ENCODE measurements at places on chromosomes 7 and 10.

GRCh38 chr7:51027935-51028830, 245.5 kb upstream of the GRB10 start:
- no peak for DNase-seq

DNA sequence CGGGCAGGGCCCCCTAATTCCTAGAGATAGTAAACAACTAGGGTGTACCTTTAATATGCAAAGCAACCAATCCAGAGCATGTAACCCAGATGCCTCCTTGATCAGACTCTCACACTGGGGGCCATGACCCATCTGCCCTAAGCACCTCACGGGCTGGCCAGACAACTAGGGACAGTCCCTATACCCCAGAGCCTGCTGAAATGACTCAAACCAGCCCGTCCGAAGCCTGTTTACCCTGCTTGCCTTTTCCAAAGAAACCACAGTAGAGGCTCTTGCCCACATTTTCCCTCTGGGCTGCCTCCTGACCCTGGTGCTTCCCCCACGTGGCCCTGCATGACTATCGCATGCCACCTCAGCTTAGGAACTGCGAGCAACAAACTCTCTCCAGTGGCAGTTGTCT, 46.2 kb downstream of the RGS10 start:
- DNase-seq = no peak

DNA sequence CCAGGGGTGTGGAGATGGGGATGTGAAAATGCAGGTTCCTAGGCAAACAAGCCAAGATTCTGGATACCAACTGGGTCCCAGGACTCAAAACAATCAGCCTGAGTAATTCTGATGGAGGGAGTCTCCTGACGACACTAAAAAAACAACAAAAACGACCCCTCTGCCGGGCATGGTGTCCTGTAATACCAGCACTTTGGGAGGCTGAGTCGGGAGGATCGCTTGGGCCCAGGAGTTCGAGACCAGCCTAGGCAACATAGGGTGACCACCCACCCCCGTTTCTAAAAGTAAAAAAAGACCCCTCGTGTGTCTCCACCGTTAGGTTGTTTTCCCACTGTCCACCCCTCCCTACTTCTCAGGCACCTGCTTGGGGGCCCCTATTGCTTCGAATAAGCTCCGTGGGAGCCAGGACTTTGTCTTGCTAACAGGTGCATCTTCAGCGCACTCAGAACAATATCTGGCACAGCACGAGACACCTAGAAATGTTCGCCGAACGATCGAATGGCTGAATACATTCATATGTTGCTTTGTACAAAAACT, 743 bp upstream of the NRF1 start:
- DNase-seq = no peak

GRCh38 chr7:77476871-77477270, 60.2 kb upstream of the PTPN12 start:
- DNase-seq = no peak

DNA sequence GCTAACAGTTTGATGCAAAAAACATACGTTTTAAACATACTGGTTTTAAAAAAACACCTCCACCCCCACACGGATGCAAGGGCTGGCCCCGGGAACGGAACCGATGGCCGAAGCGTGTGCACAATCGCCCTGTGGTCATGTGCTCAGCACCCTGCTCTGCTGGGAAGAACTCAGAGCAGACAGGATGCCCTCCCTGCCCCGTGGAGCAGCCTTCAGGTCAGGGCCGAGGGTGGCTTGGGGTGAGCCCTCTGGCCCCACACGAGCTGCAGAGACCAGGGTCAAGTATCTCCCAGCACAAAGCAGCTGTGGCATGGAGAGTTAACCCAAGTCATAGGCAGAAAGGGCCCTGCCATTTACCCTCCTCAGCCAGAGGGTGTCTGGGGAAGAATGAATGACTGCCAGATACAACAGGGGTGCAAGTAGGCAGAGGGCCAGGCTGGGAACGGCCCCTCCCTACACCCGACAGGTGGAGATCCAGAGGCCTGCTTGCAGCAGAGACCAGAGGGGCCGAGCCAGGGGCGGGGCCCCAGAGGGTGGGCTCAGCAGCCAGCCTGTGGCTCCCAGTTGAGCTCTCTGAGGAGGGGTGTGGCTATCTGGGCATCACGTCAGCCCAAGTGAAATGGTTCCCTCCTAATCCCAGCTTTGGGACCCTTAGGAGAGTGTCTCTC, 56.8 kb downstream of the ZRANB1 start:
- no peak for DNase-seq

- DNase-seq = no peak
Observed at GRCh38 chr7:106063024-106063423, 49.1 kb downstream of the SYPL1 start.

GRCh38 chr7:35366167-35367155, 112.6 kb upstream of the TBX20 start:
- no peak for DNase-seq

DNA sequence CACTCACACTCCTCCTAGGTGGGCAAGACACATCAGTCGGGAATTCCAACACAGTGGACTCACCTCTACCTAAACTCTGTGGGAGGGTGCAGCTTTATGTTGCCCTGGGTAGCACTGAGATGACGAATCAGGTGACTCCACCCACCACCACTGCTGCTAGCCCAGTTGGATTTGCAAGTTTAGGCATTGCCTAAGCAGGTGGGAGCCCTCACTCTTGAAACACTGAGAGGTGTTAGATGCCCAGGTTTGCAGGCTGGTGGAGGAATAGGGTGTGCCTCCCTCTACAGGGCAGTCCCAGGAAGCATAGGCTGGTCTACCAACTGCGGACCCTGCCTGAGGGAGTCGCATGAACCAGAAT, 708.9 kb downstream of the POM121L12 start:
- no peak for DNase-seq

GRCh38 chr10:23402856-23403255, 36.0 kb upstream of the OTUD1 start:
- no peak for DNase-seq

DNA sequence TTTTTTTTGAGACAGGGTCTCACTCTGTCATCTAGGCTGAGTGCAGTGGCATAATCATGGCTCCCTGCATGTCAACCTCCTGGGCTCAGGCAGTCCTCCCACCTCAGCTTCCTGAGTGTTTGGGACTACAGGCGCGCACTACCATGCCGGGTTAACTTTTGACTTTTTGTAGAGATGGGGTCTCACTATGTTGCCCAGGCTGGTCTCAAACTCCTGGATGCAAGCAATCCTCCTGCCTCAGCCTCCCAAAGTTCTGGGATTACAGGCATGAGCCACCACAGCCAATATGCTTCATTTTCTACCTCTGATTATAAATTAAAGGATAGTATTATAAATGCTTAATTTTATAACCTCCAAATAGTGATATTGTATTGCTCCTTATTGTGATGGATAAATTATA, 121.3 kb downstream of the ADK start:
- no peak for DNase-seq

GRCh38 chr10:114175667-114176066, 1.7 kb upstream of the CCDC186 start:
- no peak for DNase-seq

DNA sequence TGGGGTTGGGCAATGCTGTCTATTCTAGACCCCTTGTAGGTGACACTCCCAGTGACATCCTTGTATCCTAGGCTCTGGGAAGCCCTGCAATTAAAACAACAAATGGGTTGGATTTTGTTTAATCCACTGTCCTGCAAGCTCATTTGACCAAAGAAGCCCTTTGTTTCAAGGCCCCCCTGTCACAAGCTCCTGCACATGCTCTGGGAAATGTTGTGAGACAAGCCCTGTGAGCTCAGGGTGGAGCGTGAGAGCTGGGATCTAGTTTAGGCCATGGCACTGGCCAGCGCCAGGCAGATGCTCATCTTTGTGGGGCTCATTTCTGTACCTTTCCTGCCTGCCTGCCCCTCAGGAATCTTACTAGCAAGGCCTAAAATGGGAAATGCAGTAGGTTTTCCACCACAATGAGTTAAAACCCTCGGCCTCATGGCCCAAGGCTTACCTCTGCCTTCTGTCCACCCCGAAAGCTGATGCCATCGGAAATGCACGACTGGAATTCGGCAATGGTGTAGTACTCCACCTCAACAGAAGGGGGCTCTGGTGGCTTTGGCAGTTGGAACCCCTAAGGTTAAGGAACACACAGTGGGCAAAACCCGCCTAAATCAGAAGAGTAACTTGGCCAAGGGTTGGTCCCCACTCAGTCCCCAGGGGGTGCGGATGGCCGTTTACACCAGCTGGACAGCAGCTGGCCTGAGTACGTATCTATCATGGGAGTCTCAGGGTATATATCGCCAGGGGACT, 112.0 kb downstream of the NEURL1 start:
- peak; percentile 56 for DNase-seq

GRCh38 chr7:74092964-74093471, 9.4 kb downstream of the LIMK1 start:
- no peak for DNase-seq

- no peak for DNase-seq
Observed at GRCh38 chr10:73017955-73018480, 63.4 kb upstream of the PLA2G12B start.

DNA sequence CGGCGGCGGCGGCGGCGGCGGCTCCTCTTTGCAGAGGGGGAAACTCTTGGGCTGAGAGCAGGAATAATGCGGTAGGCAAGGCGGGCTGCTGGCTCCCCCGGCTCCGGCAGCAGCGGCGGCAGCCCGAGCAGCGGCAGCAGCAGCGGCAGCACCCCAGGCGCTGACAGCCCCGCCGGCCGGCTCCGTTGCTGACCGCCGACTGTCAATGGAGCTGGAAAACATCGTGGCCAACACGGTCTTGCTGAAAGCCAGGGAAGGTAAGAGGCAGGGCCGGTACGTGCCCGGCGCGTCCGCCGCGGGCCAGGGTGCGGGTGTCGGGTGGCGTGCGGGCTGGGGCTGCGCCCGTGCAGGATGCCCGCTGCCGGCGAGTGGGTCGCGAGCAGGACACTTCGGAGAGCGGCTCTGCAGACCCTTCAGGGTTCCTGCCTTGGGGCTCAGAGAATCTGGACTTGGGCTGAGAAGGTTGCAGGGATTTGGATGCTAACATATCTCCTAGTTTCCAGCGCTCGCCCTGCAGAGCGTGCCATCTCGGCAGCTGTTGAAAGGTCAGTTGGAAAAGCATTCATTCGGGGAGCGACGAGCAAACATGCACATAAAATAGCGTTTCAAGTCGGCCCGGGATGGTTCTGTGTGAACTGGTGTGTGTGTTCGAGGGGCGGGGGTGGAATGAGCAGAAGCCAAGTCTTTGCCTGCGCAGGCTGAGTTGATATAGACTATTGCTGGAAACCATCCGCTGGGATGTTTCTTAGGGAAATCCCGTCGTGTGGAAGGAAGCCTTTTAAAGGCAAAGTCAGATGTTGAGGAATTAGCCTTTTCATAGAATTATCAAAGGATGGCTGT, 562 bp downstream of the GRK5 start:
- peak; percentile 50 for DNase-seq

DNA sequence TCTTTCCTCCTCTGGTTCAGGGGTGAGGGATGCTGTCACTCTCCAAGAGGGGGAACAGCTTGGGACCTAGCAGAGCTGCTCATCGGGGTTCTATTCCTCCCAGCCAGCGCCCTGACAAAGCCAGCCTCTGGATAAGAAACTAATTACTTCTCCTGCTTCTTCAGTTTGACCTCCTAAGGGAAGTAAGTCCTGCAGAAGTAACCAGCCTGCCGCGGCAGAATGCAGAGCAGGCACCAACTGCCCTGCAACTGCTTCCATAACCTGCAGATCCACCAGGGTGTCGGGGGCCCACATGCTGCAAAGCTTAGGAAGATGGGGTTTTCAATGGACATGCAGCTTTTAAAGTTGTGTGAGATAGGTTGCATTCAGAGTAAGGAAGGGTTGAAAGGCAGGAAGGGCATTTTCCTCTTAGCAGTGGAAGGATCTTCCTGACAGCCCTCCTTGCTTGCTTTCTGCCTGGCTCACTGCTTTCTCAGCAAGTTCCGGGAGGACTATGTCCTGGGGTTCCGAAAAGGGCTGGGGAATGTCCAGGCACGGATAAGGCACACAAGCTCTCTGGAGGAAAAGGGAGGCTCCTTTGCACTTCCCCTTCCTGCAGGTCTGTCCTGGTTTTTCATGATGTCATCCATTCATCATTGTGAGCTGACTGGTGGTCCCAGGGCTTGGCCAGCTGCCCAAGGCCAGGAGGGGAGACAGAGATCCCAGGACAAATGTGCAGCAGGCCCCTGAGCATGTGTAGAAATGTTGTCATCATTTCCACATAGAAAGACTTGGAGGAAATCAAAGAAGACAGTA, 24.3 kb upstream of the CALU start:
- no peak for DNase-seq

DNA sequence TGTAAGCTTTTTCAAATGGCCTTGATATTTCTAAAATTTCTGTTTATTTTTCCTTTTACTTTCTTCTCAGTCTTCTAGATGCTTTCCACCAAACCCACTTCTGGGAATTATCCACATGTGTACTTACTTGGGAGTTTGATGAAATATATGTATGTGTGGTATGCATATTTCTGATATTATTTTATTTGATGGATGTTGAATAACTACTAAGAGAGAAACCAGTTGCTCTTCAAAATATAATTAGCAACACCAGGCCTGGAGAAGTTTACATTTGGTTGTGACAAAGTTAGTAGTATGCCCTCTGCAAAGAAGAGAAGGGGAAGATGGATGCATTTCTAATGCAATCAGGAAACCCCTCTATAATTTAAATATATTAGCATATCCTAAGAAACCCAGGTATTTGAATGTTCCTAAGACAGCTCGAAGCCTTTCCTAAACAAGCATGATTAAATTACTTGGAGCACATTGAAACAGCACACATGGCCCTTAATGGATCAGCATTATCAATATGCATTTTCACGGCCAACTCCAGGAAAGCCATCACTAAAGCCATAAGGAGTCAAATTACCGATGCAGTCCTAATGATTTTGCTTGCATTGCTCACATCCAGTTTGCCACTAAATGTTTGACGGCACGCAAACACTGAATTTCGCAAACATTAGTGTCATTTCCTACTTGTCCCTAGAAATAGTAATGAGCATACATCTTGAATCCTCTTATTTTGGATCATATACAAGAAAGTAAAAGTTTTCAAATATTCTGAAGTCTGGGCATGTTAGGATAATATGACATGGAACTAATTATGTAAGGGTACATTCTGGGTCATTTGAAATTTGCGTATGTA, 393.8 kb downstream of the EXOC4 start:
- no peak for DNase-seq

GRCh38 chr10:110150046-110150445, 57.4 kb upstream of the MXI1 start:
- no peak for DNase-seq

GRCh38 chr7:92841192-92841591, 4.8 kb upstream of the CDK6 start:
- DNase-seq = no peak

DNA sequence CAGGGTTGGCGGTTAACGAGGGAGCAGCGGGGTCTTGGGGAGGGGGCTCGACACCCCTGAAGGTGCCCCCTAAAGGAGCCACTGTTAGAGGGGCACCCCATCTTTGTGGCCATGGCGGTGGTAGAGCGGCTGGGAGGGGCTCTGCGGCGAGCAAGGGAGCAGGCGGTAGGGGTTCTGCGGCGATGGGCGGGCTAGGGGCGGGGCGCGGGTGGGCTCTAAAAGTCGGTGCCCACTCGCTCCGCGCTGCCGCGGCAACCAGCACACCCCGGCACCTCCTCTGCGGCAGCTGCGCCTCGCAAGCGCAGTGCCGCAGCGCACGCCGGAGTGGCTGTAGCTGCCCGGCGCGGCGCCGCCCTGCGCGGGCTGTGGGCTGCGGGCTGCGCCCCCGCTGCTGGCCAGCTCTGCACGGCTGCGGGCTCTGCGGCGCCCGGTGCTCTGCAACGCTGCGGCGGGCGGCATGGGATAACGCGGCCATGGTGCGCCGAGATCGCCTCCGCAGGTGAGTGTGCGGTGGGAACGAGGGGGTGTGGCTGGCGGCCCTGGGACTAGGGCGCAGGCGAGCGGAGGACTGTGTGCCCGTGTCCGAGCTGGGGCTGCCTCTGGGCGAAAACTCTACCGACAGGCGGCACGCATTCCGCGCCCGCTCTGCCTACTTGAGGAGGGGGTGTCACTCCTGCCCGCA, at the start of gene MEST:
MEST (plus strand) TSS at position 245 of the 682 bp plus-strand sequence; CDS start at position 474, 229 bp downstream.
- DNase-seq = peak; percentile 55

GRCh38 chr10:77415313-77415960, 222.2 kb downstream of the KCNMA1 start:
- peak; percentile 50 for DNase-seq

All from fibroblast of skin of right quadriceps (primary cell).